OCI-LY7 (cell line): ENCODE measurements at places on chromosomes 5 and 9. TPM values are rescaled to one million over a fixed set of nuclear protein-coding genes. Genes with fewer than 3 reads are reported as not detected.
A peak's percentile ranks its signal among the peaks of the same experiment; 100 is the strongest.

DNA sequence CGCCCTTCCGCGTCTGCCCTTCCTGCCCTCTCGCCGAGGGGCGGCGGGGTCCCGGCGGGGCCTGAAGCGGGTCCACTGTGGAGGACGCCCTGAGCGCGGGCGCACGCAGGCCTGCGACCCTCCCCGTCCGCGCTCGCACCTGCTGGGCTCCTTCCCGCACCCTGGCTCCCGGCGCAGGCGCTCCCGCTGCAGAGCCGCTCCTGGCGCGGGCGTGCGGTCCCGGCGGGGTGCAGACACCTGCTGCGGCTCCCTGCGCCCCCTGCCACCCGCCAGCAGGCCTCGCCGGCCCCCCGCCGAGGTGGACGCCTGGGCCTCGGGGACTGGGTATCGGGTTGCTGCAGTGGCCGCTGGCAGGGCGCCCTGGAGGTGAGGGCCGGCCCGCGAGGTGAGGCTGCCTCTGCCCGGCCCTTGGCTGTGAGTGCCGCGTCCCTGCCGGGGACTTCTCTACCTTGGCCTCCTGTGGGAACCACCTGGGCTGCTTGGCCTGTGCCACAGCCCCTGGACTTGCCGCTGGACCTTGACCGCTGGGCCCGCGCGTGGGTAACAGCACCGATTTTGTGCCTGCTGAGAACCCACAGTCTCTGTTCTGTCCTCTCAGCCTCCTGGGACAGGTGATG is 627 bp downstream of the ARRDC1 start:
- no peak for DNase-seq

DNA sequence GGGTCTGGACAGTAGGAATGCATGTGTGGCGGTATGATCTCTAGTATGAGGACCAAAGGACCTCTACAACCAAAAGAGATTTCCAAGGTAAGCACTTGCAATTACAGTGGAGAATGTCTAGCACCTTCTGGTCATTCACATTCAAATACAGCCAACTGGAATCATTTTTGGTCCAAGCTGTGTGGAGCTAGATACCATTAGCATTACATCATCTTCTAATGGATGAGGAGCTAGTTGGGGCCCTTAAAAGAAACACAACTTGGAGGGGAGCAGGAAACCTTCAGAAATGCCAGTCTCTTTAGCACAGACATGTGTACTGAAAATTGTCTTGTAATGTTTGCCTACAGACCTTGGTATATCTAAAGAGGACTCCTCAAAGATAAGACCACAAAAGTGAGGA is 244.7 kb downstream of the BNC2 start:
- DNase-seq = no peak

DNA sequence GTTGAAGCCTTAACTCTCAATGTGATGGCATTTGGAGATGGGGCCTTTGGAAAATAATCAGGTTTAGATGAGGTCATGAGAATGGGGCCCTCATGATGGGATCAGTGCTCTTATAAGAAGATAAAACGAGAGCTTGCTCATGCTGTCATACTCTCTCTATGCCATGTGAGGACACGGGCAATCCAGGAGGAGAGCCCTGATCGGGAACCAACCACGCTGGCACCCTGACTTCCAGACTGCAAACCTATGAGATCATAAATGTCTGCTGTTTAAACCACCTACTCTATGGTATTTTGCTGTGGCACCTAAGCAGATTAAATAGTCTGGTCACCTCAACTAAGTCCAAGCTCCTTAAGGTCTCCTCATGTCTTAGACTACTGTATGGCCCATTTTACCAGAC is 10.0 kb downstream of the HMGCS1 start:
- DNase-seq = no peak

- DNase-seq = no peak
These were observed 272.6 kb upstream of the TUT7 start for GRCh38 chr9:86626802-86627201.

Gene TEK
- total RNA-seq = not detected in 2 replicates

DNA sequence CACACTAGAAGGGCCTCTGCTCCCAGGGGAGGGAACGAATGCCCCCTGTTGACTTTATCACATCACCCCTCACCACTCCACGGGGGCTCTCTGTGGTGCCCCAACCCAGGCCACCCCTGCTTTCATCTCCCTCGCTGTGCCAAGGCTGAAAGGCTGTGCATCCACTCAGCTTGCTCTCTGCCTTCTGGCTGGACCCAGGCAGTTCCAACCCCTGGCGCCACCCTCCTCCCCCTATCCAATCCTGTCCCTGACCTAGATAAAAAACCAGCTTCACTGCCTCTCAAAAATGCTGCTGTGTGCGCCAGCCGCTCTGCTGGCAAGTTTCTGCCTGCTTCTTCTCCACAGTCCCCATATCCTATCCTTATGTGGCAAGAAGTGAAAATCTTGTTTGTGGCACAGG is 22.4 kb upstream of the CORO2A start:
- no peak for DNase-seq

DNA sequence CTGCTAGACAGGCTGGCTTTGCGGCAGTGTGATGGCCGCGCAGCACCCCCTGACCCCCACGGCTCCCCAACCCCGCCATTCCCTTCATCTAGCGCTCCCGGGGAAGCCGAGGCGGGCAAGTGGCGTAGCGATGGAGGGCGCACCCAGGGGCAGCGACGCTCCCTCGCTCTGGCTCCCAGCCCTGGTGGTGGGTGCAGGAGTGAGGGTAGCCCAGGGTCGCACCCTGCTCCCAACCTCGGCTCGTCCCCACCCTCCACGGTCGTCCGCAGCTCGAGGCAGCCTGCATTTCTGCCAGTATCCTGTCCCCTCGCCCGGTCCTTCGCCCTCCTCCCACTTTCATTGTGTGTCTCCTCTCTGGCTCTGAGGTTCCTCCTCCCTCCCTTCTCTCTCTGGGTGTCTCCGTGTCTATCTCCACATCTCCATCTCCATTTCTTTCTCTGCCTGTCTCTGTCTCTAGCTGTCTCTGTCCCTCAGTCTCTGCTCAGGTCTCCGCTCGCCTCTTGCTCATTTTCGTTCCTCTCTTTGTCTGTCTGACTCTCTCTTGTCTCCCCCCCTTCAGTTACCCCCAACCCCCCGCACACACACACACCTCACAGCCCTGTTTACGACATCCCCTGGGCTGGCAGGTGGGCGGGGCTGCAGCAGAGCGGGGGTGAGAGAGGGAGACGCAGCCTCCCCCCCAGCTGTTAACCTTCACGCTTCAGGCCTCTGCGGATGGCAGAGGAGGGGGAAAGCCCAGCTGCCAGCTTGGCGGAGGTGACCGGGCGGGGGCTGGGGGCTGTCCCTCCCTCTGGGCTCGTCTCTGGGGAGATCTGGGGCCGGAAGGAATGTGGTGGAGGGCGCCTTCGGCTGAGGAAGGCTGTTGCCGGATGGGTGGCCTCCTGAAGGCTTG is 48.7 kb upstream of the PSD2 start:
- peak; percentile 68 for DNase-seq

Gene TTC33
- 18.7 and 20.5 TPM in 2 replicates for total RNA-seq

GRCh38 chr9:109910671-109911518 is 130.9 kb downstream of the PALM2AKAP2 start:
- no peak for DNase-seq

DNA sequence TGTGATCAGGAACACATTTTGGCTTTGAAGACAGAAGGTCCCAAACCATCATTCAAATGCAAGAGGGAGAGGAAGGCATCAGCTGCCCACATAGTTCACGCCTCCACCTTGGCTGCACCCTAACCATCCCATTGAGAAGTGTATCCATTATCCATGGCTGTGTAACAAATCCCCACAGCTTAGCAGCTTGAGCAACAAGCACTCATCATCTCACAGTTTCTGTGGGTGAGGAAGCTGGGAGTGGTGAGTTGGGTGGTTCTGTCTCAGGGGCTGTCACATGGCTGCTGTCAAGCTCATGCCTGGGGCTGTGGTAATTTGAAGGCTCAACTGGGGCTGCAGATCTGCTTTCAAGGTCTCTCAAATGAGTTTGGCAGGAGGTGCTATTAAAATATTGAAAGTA is 23.0 kb upstream of the CEP72 start:
- no peak for DNase-seq

Gene REEP2
- total RNA-seq = 5.1 and 6.5 TPM in 2 replicates

DNA sequence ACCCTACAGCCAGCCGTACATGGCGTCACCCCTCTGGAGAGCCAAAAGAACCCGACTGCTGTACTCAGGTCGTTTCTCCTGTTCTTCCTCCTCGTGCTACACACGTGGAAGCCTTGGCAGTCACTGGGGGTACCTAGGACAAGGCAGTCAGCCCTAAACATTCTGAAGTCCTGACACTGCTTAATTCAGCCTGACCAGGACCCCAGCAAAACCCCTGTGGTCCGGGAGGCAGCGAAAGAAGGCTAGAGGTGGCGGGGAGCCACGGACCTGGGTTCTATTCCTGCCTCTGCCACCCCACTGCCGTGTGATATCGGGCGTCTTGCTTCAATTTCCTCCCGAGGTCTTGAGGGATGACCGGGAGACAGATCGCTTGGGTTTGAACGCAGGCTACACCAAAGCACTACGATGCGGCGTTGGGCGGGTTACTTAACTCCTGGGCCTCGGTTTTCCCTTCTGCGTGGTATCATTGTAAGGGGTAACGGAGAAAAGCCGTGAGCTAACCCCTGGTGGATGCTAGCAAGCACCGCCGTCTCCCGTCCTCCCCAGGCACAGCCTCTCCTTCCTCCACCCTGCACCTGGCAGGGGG is 429 bp upstream of the ARL10 start:
- no peak for DNase-seq

GRCh38 chr5:127396490-127397155 is 106.0 kb downstream of the MEGF10 start:
- DNase-seq = no peak

- DNase-seq = no peak
These were observed 10.1 kb upstream of the MOB3B start for GRCh38 chr9:27539479-27540441.

DNA sequence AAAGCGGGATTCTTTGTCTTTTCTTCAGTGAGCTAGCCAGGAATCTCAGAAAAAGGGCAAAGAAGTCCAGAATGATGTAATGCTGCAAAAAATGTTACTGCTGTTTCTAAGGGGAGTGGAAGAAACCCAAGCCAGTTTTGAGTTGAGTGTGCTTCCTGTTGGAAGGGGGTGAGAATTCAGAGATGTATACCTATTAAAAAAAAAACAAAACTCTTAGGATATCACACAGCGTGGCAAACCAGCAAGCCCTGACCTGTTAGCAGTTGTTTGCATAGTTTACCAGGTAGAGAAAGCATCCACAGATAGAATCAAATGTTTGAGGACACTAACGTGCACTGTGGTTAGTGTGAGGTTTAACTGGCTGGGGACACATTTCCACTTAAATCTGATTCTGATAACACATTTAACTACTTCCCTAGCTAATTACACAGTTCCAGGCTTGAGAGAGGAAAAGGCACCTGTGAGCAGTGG is 11.4 kb downstream of the BASP1 start:
- DNase-seq = no peak

- no peak for DNase-seq
These were observed 96.4 kb downstream of the DIRAS2 start for GRCh38 chr9:90546200-90546599.

Gene FOXD4L5
- total RNA-seq = 0.93 and 1.5 TPM in 2 replicates

- DNase-seq = peak; percentile 72
These were observed at the start of gene ZDHHC21 for GRCh38 chr9:14693251-14693861. Gene ZDHHC21, minus strand, starts transcription at chr9:14693432. Its CDS starts 19,092 bp downstream, at chr9:14674340.

DNA sequence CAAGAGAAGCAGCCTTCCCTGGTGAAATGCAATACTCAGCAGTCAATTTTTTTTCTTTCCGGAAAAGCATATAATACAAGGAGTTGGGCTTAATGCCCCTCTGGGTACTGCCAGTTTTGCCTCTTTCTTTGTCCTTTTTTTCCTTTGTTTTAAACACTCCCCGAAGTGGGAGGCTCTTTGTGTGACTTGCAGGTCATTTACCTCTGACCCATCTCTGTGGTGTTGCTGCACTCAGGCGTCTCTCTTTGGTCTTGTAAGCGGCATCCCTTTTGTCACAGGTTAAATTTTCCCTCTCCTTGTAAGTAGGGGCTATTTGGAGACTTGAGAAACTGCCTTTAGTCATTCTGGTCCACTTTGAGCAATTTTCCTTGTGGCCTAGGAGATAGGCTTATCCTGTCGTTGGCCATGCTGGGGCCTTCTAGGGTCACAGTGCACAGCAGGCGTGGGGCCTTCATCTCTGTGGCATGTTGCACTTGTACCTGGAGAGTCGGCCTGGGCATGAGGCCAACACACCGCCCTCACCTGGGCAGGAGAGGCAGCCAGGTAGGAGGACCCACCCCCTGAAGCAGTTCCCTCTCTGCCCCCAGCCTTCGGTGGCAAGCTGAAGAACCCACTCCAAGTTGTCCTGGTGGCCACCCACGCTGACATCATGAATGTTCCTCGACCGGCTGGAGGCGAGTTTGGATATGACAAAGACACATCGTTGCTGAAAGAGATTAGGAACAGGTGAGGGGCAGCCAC is 27.7 kb upstream of the CTSL start:
- no peak for DNase-seq

- DNase-seq = no peak
These were observed 1503.4 kb upstream of the WWC1 start for GRCh38 chr5:166788050-166788449.

- DNase-seq = no peak
These were observed 46.2 kb downstream of the IARS1 start for GRCh38 chr9:92247296-92247695.

GRCh38 chr9:35342221-35342958 is 147.5 kb upstream of the RUSC2 start:
- DNase-seq = no peak

Gene SPATA31C1
- not detected in 2 replicates for total RNA-seq

Gene FRRS1L
- total RNA-seq = not detected in 2 replicates

Gene AJM1
- total RNA-seq = 4.6 and 5.1 TPM in 2 replicates

GRCh38 chr5:141825241-141825671 is 53.0 kb downstream of the PCDH1 start:
- no peak for DNase-seq

Gene NOXA1
- total RNA-seq = not detected in 2 replicates

DNA sequence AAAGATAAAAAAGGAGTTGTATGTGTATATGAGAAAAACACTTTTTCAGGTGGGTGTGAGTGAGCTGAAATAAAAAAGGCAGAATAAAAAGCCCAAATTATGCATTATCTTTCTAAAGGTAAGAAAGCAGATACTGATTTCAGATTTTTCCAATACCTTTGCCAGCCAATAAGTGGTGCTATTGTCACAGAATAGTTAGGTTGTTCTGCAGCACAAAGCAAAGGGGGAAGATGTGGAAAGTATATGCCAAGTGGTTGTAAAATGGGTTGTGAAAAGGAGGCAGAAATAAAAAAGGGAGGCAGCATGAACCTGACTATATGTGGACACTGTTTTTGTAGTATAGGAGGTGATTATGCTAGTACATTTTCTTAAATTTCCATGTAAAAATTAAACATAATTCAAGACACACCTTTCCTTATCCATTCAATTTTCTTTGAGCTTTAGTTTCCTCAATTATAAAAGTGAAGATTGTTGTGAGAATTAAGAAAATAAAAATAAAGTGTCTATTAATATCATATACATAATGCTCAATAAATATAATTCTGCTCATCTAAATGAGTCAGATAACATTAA is 106.7 kb downstream of the SMIM15 start:
- DNase-seq = peak; percentile 23

- no peak for DNase-seq
These were observed 67.2 kb upstream of the TLE1 start for GRCh38 chr9:81756561-81756960.

Gene IL33
- not detected in 2 replicates for total RNA-seq

DNA sequence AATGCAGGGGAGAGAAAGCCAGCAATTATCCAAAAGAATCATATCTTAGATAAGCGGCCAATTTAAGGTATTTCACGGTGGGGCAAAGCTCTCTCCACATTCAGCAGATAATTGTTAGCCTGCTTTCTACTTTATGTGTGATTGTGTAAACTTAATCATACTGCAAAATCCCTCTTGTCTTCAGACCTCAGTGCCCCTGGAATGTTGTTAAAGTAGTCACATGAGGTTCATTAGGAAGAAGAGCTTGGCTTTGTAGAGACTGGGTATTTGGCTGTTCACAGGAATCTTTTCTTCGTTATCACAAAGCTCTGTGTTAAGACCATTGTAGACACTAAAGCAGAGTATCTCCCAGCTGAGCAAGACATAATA is 127.0 kb downstream of the RFK start:
- no peak for DNase-seq
